ENCODE measurements at places on chromosomes 12 and 14.

- H3K4me3 ChIP-seq, result no peak overlapping the region
- DNase-seq, result no peak
- H3K36me3 ChIP-seq, result no peaks in the 10 kb centered on the region
These were observed 107.0 kb downstream of the PAPLN start for GRCh38 chr14:73344319-73344718.

DNA sequence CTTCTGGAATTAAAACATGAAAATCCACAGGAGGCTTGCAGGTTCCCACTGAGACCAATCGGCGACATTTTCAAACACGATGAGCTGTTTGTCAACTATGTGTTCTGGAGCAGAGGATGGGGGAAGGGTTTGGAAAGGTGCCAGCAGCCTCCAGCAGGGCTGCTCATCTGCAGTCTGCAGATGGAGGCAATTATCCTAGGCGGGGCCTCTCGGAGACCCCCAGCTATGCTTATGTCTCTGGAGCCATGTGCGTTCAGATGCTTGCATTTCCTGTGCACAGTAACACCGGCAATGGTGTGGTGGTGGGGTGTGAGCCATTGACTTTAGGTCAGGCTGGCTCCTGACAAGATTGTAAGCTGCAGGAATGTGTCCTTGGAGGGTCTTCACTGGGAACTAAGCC is 51.7 kb downstream of the RPH3A start:
- H3K36me3 ChIP-seq, result no peaks in the 10 kb centered on the region
- peaks cover 32% of the 10 kb centered on the region for H3K4me1 ChIP-seq
- no peak for DNase-seq
- no peak overlapping the region for H3K4me3 ChIP-seq
- peaks cover 7% of the 10 kb centered on the region for H3K27me3 ChIP-seq

DNA sequence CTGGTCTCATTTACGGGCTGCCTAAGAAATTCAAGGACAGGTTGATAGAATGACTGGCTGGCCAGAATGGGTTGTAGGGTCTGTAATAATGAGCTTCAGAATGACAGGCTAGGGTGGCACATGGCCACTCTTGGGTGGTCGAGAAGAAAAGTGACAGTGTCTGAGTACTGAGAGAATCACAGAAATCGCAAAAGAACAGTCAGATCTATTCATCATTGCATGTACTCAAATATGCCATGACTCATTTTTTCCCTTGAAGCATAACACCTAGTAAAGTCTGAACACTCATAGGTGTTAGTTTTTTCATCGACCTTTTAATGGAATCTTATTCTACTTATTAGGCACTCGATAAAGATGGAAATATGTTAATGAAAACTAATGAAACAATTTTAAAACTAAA is 37.8 kb upstream of the SEL1L start:
- no peaks in the 10 kb centered on the region for H3K4me1 ChIP-seq
- no peak for DNase-seq
- H3K4me3 ChIP-seq, result no peak overlapping the region
- H3K27ac ChIP-seq, result no peak overlapping the region

DNA sequence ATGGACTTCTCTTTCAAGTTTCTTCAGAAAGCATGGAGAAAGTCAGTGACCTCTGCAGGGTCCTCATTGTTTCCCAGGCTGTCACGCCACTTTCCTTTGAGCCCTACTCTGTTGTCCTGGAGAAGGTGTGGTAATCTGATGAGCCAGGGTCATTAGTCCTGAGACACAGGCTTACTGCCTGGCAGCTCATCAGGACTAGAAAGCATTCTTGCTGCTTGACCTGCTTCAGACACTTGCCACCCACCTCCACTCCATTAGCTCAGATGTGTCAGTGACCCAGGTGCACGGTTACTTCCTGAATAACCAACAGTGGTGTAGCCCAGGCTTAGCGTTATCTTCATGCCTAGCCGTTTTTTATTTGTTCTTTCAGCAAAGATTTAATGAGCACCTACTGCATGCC is 93.9 kb downstream of the FGD4 start:
- no peak overlapping the region for H3K27ac ChIP-seq
- no peaks in the 10 kb centered on the region for H3K4me1 ChIP-seq
- no peaks in the 10 kb centered on the region for H3K36me3 ChIP-seq

GRCh38 chr12:5176036-5176435 is 132.4 kb downstream of the KCNA5 start:
- DNase-seq, result no peak
- H3K4me1 ChIP-seq, result peaks cover 5% of the 10 kb centered on the region
- H3K36me3 ChIP-seq, result no peaks in the 10 kb centered on the region
- H3K27me3 ChIP-seq, result no peaks in the 10 kb centered on the region

DNA sequence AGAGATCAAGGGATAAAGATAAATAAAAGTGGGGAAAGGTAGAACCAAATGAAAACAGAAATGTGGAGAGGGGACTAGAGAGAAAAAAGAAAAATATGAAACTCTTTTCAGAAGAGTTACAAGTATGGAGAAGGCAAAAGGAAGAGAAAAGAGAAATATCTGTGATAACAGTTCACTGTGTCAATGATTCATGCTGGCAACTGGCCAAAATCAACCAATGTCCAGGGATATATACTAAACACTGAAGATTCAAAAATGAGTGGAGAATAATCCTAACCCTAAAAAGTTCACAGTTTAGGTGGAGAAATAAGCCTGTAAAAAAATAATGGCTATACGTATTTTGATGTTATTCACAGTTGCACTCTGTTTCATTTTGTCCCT is 372.3 kb upstream of the KITLG start:
- H3K4me3 ChIP-seq, result no peak overlapping the region
- no peak overlapping the region for H3K27ac ChIP-seq
- no peaks in the 10 kb centered on the region for H3K27me3 ChIP-seq
- peak; percentile 42 for DNase-seq

GRCh38 chr12:43599708-43600107 is 47.7 kb upstream of the ADAMTS20 start:
- H3K36me3 ChIP-seq, result no peaks in the 10 kb centered on the region
- H3K4me1 ChIP-seq, result no peaks in the 10 kb centered on the region
- no peak for DNase-seq
- H3K27me3 ChIP-seq, result no peaks in the 10 kb centered on the region
- no peak overlapping the region for H3K27ac ChIP-seq

GRCh38 chr12:132660052-132660451 is 27.1 kb downstream of the POLE start:
- DNase-seq, result no peak
- H3K4me3 ChIP-seq, result no peak overlapping the region
- peaks cover 22% of the 10 kb centered on the region for H3K36me3 ChIP-seq
- H3K4me1 ChIP-seq, result no peaks in the 10 kb centered on the region

GRCh38 chr14:61280526-61281185 is 482 bp downstream of the TMEM30B start:
- peaks cover 6% of the 10 kb centered on the region for H3K4me1 ChIP-seq
- DNase-seq, result peak; percentile 43
- peak overlapping the region; percentile 64 for H3K4me3 ChIP-seq
- H3K27me3 ChIP-seq, result peaks cover 34% of the 10 kb centered on the region

GRCh38 chr12:57730336-57731067 is 8.0 kb downstream of the AGAP2 start:
- DNase-seq, result no peak
- H3K4me3 ChIP-seq, result no peak overlapping the region
- H3K36me3 ChIP-seq, result no peaks in the 10 kb centered on the region
- H3K27me3 ChIP-seq, result peaks cover 47% of the 10 kb centered on the region

- no peak overlapping the region for H3K27ac ChIP-seq
- no peaks in the 10 kb centered on the region for H3K27me3 ChIP-seq
- DNase-seq, result peak; percentile 37
- no peak overlapping the region for H3K4me3 ChIP-seq
- peaks cover 3% of the 10 kb centered on the region for H3K36me3 ChIP-seq
- H3K4me1 ChIP-seq, result peaks cover 9% of the 10 kb centered on the region
These were observed 58.6 kb downstream of the GXYLT1 start for GRCh38 chr12:42086031-42086430.

- DNase-seq, result no peak
- no peak overlapping the region for H3K4me3 ChIP-seq
- no peaks in the 10 kb centered on the region for H3K36me3 ChIP-seq
- no peaks in the 10 kb centered on the region for H3K4me1 ChIP-seq
These were observed 338.6 kb downstream of the SYT1 start for GRCh38 chr12:79203058-79203647.

DNA sequence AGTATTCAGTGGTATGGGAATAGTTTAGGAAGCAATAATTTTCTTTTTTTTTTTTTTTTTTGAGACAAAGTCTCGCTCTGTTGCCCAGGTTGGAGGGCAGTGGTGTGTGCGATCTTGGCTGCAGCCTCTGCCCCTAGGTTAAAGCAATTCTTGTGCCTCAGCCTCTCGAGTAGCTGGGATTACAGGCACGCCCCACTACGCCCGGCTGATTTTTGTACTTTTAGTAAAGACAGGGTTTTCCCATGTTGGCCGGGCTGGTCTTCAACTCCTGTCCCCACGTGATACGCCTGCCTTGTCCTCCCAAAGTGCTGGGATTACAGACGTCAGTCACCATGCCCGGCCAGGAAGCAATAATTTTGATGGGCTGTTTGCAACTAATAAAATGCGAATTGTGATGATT is 62.1 kb downstream of the ATG14 start:
- H3K27me3 ChIP-seq, result no peaks in the 10 kb centered on the region
- H3K4me3 ChIP-seq, result no peak overlapping the region
- peaks cover 13% of the 10 kb centered on the region for H3K36me3 ChIP-seq
- no peaks in the 10 kb centered on the region for H3K4me1 ChIP-seq

GRCh38 chr12:56725723-56726102 is 614 bp upstream of the NACA start:
- H3K4me1 ChIP-seq, result peaks cover 24% of the 10 kb centered on the region
- peak overlapping the region; percentile 98 for H3K4me3 ChIP-seq
- peaks cover 16% of the 10 kb centered on the region for H3K36me3 ChIP-seq
- H3K27ac ChIP-seq, result peak overlapping the region; percentile 89
- H3K27me3 ChIP-seq, result no peaks in the 10 kb centered on the region

GRCh38 chr14:29126361-29126760 is 359.8 kb downstream of the FOXG1 start:
- H3K27me3 ChIP-seq, result no peaks in the 10 kb centered on the region
- H3K4me3 ChIP-seq, result no peak overlapping the region
- no peak overlapping the region for H3K27ac ChIP-seq
- H3K36me3 ChIP-seq, result no peaks in the 10 kb centered on the region
- no peak for DNase-seq

DNA sequence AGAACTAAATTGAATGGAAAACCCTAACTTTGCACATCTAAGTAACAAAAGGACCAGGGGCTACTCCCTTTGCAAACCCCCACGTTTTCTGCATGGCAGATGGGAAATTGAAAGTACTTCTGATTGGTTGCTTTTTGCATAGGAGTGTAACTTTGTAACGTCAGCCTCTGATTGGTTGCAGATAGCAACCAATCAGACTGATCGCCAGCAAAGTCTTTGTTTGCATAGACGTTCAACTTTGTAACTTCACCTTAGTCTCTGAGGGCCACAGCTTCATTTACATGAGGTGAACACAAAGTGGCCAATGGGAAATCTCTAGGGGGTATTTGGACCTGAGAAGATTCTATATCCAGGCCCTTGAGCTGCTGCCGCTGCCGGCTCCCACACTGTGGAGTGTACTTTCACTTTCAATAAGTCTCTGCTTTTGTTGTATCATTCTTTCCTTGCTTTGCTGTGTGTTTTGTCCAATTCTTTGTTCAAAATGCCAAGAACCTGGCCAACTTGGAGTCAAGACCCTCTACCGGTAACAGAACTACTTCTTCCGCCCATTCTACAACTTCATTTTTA is 102.5 kb upstream of the PRICKLE1 start:
- H3K27me3 ChIP-seq, result no peaks in the 10 kb centered on the region
- H3K27ac ChIP-seq, result no peak overlapping the region
- H3K4me1 ChIP-seq, result no peaks in the 10 kb centered on the region

- DNase-seq, result peak; percentile 90
- peak overlapping the region; percentile 18 for H3K4me3 ChIP-seq
- peaks cover 10% of the 10 kb centered on the region for H3K4me1 ChIP-seq
- peak overlapping the region; percentile 75 for H3K27ac ChIP-seq
- H3K36me3 ChIP-seq, result no peaks in the 10 kb centered on the region
- H3K27me3 ChIP-seq, result no peaks in the 10 kb centered on the region
These were observed 23.6 kb downstream of the PYGL start for GRCh38 chr14:50920482-50921230.

GRCh38 chr12:110622582-110622981 is 8.7 kb downstream of the TCTN1 start:
- H3K27me3 ChIP-seq, result no peaks in the 10 kb centered on the region
- H3K36me3 ChIP-seq, result no peaks in the 10 kb centered on the region
- H3K4me1 ChIP-seq, result no peaks in the 10 kb centered on the region
- H3K27ac ChIP-seq, result no peak overlapping the region
- no peak for DNase-seq

DNA sequence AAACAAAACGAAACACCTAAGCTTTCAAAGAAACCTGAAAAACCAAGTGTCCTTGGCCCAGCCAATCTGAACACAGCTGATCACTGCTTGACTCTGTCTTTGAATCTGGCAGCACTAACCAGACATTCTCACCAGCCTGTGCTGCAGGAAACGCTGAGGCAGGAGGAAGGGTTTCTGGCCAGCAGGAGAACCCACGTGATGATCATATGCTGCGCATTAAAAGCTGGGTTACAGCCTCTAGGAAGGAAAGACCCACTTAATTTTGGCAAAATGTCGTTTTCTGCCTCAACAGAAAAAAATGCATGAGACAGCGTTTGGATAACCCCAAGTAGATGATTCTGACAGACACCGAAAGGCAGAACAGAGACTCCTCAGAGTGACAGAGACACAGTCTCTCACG is 9.8 kb downstream of the APPL2 start:
- peaks cover 14% of the 10 kb centered on the region for H3K36me3 ChIP-seq
- H3K4me1 ChIP-seq, result peaks cover 41% of the 10 kb centered on the region
- peak overlapping the region; percentile 61 for H3K27ac ChIP-seq
- DNase-seq, result peak; percentile 89

DNA sequence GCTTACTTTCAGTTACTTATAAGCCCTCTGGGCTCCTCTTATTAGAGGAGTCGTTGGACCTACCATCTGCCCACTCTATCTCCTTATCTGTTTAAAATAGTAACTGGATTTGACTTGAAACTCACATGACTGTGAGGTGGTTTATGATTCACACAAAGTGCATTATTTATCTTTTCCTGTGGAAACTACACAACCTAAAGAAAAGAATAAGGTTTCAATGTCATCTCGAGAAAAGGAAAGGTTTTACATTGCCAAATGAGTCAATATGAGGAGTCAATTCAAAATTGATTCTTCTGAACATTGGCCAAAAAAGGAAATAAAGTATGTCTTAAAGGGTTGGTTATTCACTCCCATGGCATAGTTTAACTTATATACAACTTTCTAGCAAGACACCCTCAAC is 225.0 kb upstream of the G2E3 start:
- no peak for DNase-seq
- no peaks in the 10 kb centered on the region for H3K36me3 ChIP-seq
- H3K4me3 ChIP-seq, result no peak overlapping the region

DNA sequence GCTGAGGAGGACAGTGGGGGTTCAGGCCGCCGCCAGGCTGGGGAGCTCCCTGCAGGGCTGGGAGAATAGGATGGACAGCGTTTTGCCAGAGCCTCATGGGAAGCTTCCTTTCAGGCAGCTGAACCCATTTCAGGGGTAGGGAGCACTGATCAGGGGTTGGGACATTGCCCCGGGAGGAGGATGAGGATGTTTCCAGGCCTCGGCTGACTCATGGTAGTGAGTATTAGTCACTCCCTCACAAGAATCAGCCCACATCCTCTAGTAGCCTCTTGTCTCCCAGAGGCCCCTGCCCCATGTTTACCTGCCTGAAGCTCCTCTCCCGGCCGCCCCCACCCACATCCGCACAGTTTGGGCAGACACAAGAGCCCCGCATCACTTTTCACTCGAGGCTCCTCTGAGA is 89.8 kb downstream of the ZFP36L1 start:
- H3K4me1 ChIP-seq, result peaks cover 17% of the 10 kb centered on the region
- H3K36me3 ChIP-seq, result no peaks in the 10 kb centered on the region
- no peak overlapping the region for H3K4me3 ChIP-seq
- H3K27me3 ChIP-seq, result no peaks in the 10 kb centered on the region
- H3K27ac ChIP-seq, result peak overlapping the region; percentile 31
- peak; percentile 78 for DNase-seq

- H3K27ac ChIP-seq, result no peak overlapping the region
- no peak overlapping the region for H3K4me3 ChIP-seq
- peaks cover 2% of the 10 kb centered on the region for H3K27me3 ChIP-seq
- DNase-seq, result no peak
- no peaks in the 10 kb centered on the region for H3K36me3 ChIP-seq
These were observed 32.0 kb downstream of the MYL2 start for GRCh38 chr12:110888256-110888991.

Measured in astrocyte (in vitro differentiated cells and primary cell).